Aorta (tissue), 5 donors: ENCODE measurements at places on chromosomes 1 and 21.

DNA sequence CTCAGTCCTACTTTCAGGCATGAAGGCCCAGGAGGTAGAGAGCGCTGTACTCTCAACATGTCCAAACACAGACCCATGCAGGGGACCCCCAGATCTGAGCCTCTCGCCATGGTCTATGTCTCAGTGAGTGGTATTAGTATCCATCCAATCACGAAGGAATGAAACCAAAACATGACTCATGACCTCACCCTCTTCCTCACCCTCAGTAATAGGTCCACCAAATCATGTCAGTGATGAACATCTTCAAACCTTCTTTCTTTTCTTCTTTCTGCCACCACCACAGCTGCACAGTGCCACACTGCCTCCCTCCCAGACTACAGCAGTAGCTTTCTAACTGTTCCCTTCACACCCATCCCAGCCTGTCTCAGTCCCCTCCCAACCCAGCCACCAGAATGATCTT is 16.8 kb downstream of the C1orf116 start:
- DNase-seq, result no peak

DNA sequence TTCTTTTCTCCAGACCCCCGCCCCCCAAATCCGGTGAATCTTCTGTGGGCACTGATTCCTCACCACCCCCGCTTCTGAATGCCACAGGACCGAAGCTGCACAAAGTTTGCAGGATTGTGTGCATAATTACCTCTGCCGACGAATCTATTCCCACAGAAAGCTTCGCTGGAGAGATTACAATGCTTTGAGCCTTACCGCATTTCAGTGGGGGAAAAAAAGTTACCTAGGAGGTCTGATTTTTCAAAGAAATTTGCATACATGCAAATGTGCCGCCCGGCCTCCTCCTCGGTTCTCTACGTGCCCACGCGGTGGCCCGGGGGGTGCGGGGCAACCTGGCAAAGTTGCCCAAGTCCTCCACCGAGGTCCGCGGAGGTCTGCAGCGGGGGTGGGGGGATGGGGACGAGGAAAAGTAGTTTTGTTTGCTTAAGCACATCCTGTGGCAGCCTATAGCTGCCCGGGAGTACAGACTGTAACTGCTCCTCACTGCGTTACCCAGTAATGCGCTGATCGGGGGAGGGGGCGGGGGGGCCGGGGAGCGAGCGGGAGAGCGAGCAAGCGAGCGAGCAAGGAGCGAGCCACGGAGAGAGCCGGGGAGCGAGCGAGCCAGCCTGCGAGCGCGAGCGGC is 563 bp upstream of the NFIA start:
- peak; percentile 72 for DNase-seq

DNA sequence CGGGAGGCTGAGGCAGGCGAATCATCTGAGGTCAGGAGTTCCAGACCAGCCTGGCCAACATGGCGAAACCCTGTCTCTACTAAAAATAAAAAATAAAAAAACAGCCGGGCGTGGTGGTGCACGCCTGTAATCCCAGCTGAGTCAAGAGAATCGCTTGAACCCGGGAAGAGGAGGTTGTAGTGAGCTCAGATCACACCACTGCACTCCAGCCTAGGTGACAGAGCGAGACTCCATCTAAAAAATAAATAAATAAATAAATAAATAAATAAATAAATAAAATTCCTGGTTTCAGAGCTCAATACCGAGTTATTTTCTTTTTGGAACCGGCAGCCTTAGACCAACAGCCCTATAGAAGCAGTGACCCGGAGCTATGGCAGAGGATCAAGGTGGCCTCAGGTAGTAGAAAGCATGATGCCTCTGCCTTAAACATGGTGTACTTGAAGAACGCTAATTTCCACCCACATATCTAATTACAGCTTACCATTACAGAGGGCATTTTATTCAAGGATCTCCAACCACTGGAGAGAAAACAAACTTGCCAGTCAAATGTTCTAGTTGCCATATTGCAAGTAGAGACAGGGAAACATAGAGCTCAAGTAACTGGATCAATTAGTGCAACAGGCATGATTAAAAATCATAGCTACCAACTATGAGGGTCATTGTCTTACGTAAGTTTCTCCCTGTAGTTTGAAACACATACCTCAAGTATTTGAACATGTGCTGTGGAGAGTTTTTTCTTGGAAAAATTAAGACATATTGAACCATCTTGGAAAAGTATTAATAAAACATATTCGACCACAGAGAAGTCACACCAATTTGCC is 2.0 kb upstream of the ENAH start:
- DNase-seq, result no peak

DNA sequence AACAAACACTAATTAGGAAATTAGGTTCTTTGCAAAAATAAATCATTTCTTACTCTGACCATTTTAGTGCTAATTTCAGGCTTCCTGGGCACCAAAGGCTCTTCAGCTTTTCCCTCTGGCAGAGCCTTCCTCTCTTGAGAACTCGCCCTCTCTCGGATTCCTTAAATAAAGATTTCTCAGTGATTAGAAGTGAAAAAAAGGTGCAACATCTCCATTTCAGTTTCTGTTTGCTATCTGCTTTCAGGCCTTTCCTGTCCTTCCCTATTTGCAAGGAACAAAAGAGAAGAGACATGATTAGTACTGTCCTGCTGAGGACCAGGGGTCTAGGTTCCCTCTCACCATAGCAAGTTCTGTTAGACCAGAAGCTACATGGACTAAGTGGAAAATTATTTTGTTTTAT is 27.8 kb upstream of the CACYBP start:
- no peak for DNase-seq

DNA sequence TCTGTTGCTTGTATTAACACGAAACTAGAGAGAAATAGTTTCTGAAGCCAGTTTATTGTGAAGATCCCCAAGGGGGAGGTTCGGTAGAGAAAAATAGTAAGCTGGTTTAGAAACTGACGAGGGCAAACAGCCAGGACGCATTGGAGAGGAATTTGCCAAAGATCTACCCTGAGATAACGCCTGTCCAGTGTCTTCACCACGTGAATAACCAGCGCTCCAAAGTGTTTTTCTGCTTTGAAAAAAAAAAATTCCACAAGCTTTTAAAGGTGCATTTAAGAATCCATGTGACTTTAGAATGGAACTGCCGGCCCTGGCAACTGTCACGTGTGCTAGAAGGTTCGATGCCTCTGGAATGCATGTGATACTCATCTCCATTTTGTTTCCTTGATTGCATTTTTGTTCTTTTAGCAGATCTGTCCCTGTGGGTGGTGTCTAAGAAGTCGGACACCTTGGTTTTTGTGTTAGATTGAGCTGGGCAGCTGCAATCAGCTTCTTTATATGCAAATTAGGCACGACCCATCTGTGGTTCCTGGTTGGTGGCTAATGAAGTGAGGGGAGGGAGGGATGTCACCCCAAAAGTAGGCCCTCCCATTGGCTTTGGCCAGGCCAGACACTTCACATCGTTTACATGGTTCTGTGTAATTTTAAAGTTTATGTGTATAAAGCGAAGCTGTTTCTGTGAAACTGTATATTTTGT is 1.3 kb upstream of the THAP3 start:
- DNase-seq, result no peak

DNA sequence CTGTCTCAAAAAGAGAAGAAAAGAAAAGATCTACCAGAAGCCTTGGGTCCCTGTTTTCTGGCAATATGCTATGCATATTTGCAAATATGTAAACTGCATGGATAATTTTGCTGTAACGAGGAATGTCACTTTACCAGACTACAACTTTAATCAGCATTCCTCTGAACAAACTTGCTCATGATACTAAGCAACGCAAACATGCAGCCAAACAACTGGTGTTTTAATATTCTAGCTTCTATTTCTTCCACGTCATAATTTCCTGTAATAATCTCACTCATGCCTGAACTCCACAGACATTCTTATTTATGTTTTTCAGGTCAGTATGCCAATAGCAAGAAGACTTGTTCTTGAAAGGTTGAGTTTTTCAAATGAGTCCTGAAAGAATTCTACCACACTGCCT is 114.1 kb downstream of the SIM2 start:
- DNase-seq, result no peak

DNA sequence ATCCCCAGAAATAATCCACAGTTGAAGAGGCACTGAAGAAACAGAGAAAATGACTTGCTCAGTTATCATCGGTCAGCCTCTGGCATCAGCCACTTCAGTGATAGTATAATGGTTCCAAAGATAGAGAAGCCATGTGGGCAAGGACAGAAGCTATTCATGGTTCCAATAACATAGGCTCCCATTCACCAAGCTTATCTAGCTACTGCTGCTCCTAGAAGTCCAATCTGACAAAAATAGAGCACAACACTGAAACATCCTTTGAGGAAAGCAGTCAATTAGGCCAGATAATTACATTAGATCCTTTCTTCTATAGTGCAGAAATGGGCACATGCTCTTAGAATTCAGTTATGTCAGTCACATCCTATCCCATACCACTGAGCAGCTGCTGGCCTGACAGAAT is 33.5 kb upstream of the CRB1 start:
- DNase-seq, result no peak

- DNase-seq, result no peak
These were observed 6.1 kb upstream of the C4BPA start for GRCh38 chr1:207097871-207098324.

- DNase-seq, result no peak
These were observed 364 bp downstream of the GOLPH3L start for GRCh38 chr1:150696590-150696989.

- no peak for DNase-seq
These were observed 17.2 kb upstream of the MRPS14 start for GRCh38 chr1:175040324-175040879.

- DNase-seq, result peak; percentile 73
These were observed 88.0 kb upstream of the ZNF648 start for GRCh38 chr1:182149411-182149965.

GRCh38 chr1:155678027-155678426 is 10.5 kb downstream of the YY1AP1 start:
- no peak for DNase-seq

GRCh38 chr1:79617777-79618176 is 611.2 kb upstream of the ADGRL4 start:
- DNase-seq, result no peak

- DNase-seq, result peak; percentile 24
These were observed 53.4 kb downstream of the AGPAT3 start for GRCh38 chr21:43918385-43918947.

- DNase-seq, result no peak
These were observed 71.4 kb upstream of the HSPA13 start for GRCh38 chr21:14454016-14455009.

DNA sequence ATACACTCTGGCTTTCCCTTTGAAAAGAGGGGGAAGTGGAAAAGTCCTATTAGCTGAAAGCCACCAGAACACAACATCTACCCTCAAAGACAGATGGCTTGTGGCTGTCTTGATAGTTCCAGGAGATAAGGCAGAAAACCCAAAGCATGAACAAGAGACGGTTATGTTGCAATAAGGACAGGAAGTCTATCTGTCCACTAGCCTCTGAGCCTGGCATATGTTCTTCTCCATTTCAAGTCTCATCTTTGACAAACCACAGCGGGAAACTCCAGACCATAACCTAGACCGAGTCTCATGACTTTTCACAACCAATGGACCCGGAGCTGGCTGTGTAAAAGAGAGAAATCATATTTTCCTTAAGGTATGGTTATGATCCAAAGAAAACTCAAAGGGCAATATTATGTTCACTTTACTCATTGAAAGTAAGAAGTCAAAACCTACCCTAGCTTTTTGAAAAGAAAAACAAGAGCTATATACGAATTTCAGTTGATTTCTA is 33.8 kb downstream of the DUSP10 start:
- DNase-seq, result no peak

DNA sequence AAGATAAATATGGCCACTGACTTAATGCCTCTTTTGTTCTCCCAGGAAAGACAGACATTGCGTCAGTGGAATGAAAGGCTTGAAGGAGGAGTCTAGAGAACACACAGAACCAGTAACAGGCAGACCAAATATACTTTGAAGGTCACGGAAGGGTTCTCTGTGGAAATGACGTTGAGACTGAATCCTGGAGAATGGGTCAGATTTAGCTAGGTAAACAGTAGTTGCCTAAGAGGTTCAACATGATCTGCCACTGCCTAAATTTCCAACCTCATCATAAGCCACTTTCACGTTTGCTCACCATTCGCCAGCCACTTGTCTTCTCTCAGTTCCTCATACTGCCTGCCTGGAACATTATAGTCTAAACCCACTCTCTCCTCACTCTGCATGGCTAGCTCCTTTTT is 20.5 kb downstream of the PLA2G4A start:
- DNase-seq, result no peak

DNA sequence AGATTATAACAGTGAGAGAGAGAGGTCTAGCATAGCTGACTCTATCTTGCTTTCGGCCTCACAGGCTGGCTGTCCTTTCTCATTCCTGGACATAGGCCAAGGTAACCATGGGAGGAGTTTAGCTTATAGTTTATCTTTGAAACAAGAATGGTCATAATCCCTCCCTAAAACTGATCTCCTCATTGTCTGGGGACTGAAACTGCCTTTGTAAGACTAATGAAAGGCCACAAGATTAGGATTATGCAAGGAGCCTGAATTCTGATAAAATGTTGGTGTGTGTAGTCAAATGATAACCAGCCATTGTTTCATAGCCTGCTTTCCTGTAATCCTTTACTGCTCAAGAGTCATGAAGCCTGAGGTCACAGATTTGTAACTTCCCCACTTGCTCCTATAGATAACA is 131.9 kb upstream of the LYPLAL1 start:
- no peak for DNase-seq

- no peak for DNase-seq
These were observed 222.5 kb downstream of the RPS6KC1 start for GRCh38 chr1:213273546-213273945.

DNA sequence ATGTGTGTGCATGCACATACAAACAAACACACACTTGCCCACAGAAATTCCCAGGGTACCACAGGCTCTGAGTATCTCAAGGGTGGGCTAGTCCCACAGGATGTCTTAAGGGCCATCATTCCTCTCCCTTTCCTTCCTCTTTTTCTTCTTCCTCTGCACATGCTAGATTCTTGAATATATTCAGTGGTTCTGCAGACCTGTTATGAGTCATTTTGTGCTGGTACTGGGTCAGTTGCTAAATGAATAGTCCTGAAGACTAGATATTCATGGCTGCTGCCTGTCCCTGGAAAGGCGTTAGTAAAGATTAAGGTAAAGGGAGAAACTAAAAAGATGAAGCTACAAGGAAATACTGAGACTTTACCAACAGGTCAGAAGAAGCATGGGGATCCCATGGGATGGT is 256.7 kb upstream of the KIAA0040 start:
- no peak for DNase-seq
